GM20000 (cell line): ENCODE measurements at places on chromosomes 6 and 20.

GRCh38 chr20:59131551-59132285 lies 31.9 kb upstream of the ZNF831 start:
- DNase-seq: no peak

DNA sequence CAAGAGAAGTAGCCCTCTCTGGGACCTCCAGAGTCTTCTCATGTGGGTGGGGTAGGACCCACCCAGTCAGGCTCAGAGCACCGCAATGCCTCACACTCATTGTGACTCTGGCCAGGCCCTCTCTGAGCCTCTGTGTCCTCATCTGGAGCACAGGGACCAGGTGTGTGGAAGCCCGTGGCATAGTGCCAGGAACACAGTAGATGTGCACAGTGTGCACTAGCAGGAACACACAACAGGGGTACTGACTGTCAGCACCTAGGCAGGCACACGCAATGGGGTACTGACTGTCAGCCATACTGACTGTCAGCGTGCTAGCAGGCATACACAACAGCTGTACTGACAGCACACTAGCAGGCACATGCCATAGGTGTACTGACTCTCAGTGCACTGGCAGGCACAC lies 2.0 kb upstream of the STMN3 start:
- DNase-seq: no peak

GRCh38 chr6:157020398-157020797 lies 243.2 kb downstream of the ARID1B start:
- peak; percentile 38 for DNase-seq

GRCh38 chr6:150797949-150798348 lies 67.6 kb upstream of the MTHFD1L start:
- no peak for DNase-seq

DNA sequence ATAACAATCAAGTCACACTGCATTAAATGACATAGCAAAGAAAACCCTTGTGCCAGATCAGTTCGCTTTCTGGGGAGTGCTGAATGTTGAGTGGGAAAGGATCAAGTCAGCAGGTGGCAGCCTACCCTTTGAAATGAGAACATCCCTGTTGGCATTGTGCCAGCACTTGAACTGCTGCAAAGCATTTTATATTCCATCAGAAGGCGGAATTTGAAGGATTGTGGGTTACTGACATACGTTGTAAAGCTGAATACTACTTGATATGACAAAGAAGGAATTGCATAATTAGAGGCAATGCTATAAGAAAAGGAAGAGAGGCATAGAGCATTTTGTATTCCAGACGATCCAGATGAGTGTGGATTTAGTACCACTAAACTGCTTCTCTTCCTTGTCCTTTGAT lies 26.5 kb downstream of the BCKDHB start:
- no peak for DNase-seq

GRCh38 chr20:51128198-51128597 lies 105.3 kb upstream of the KCNG1 start:
- peak; percentile 26 for DNase-seq

GRCh38 chr20:50516935-50517816 lies 7.0 kb downstream of the PTPN1 start:
- no peak for DNase-seq

DNA sequence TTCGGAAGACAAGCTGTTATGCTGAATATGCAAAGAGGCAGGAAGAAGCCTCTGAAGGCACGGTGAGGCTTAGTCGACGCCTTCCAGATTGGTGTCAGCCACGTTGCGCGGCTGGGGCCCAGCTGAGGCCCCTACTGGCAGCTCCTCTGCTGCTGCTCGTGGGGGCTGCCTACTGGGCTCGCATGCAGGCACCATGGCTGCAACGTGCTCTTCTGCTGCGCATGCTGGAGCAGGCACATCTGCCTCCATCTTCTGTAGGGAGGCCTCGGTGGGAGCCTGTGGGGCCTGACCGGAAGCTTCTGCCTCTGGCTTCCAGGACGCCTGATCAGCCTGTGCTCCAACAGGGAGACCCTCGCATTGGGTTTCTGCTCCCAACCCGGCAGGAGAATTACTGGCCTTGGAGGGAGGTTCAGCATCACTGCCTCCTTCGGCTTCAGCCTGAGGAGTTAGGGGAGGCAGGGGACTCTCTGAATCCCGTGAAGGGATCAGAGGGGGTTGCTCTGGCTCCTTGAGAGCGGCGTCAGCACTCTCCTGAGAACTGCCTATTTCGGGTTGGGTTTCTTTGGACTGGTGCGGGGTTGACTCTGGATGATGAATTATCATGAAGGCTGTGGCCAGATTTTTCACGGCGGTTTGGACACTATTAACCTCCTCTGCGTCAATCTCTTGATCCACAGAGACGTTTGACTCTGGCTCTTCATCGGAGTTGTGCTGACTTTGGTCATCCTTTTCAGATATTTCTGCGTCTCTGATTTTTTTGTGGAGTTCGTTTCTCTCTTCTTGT lies 49.1 kb downstream of the TXLNB start:
- no peak for DNase-seq

DNA sequence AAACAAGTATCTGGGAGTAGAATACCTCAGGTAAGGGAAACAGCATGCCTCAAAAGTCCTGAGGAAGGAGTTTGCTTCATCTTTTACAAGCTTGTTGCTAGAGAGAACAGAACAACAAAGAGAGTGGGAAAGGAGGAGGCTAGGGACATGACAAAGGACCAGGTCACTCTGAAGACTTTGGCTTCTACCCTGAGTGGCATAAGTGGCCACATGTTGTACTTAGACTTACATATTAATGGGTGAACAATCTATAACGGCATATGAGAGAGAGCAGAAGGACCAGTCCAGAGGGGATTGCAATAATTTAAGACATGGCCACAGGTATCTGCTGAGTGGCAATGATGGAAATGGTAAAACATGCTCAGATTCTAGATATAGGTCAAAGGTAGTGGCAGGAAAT lies 668.3 kb upstream of the ADGRB3 start:
- DNase-seq: no peak
